ENCODE measurements at places on chromosomes 5 and 9.

DNA sequence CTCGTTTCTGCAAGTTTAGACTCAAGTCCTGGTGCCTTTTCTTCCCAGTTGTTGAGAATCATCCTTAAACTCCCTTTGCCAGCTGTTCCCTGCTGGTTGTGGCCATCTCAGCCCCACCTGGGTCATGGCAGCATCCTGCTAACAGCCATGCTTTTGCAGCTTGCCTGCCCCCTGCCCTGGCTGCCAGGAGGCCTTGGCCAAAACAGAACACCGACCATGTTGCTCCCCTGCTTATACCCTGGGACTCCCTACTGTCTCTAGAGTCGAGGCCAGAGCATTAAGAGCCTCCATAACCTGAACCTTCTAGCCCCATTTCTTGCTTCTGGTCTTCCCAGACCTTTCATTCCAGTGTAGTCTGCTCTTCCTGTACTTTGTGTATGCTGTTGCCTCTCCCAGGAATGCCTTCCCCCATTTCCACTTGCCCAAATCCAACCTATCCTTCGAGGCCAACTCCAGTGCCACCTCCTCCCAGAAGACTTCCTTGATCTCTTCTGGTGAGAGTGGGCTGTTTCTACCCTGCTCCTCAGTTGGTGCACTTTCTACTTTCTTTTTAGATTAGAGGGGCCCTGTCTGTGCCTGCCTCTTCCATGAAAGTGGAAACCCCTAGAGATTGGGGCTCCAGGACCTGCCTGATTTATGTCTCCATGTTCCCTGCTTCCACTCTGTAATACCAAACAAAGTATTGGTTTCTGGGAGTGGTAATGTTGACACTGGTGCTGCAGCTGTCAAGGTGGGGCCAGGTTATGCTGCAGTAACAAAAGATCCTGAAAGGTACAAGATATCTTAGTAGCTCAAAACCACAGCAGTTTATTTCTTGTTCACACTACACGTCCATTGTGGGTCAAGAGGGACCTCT is 88.2 kb downstream of the AMBP start:
- DNase-seq: no peak

GRCh38 chr5:135543485-135544304 is 7.9 kb upstream of the NEUROG1 start:
- DNase-seq: no peak

GRCh38 chr9:109414125-109414785 is 83.9 kb downstream of the PTPN3 start:
- DNase-seq: no peak

- DNase-seq: no peak
These were observed 56.0 kb upstream of the TPD52L3 start for GRCh38 chr9:6272229-6272598.

GRCh38 chr9:133257465-133257956 is 17.5 kb downstream of the ABO start:
- DNase-seq: no peak

- no peak for DNase-seq
These were observed 29.4 kb upstream of the ADAMTS2 start for GRCh38 chr5:179374506-179375235.

DNA sequence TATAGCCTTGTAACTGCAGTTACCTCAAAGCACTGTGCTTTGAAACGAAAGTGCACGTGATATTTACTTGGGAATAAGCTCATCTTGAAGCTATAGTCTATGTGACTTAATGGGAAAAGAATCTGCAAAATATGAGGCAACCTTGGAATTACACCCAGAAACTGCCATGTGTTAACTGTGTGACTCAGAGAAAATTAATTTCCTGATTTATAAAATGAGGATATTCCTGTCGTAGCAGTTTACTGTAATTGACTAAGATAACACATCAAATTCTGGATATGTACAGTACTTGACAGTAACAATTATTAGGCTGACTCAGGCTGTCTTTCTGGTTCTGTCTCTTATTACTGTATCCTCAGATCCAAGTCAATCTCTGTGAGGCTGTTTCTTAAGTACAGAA is 1079.9 kb upstream of the ACO1 start:
- no peak for DNase-seq

- DNase-seq: no peak
These were observed 3.1 kb downstream of the SPACA9 start for GRCh38 chr9:132881826-132882225.

DNA sequence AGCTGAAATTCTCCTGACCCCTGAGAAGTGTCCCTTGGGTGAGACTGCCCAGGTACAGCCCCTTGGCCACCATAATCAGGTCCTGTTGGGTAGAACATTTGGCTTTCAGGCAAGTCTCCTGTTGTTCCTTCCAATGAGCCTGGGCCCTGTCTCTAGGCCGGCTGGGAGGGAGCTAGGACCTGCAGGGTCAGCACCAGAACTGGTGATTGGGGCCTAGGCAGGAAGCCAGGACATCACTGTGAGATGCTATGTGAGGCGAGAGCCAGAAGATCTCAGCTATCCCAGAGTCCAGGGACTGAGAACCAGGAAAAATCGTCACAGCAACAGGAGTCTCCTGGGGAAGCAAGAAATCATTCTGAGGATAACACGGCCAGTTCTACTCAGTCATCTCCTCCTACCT is 51.5 kb downstream of the PCDH1 start:
- DNase-seq: no peak

- no peak for DNase-seq
These were observed 128.3 kb downstream of the SLF1 start for GRCh38 chr5:94746731-94747124.

DNA sequence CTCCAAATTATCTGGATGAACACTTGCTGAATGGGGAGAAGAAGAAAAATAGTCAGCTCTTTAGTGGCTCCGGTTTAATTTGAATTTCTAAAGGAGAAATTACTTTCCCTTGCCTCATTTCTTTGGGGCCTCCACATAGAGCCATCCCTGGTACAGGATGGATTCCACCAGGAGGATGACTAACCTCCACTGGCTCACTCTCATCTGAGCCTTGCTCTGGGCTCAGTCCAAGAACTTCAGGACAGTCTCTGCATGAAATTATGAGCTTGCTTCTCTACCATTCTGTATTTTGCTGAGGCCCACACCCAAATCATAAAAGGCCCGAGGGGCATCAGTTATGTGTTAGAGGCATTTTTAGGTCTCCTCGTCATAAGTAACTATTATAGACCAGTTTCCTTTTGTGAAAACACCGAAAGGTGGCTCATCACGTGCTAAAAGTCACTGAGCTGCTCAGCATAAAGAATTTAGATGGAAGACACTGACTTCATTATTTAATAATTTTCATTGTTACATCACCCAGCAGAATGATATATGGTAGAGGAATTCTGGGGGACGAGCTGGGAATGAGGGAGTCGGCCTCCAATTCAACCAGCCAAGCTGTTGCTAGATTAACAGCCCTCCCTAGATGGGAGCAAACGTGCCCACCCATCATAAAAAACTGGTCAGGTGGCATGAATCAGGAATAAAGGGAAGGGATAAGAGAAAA is 222.1 kb downstream of the TARS1 start:
- DNase-seq: no peak

GRCh38 chr9:97411789-97412625 is at the start of gene TDRD7:
TDRD7 (plus strand) TSS chr9:97412096; CDS start chr9:97428466, 16,370 bp downstream.
- DNase-seq: peak; percentile 93

- no peak for DNase-seq
These were observed 67.6 kb downstream of the ARHGEF28 start for GRCh38 chr5:73693573-73694061.

DNA sequence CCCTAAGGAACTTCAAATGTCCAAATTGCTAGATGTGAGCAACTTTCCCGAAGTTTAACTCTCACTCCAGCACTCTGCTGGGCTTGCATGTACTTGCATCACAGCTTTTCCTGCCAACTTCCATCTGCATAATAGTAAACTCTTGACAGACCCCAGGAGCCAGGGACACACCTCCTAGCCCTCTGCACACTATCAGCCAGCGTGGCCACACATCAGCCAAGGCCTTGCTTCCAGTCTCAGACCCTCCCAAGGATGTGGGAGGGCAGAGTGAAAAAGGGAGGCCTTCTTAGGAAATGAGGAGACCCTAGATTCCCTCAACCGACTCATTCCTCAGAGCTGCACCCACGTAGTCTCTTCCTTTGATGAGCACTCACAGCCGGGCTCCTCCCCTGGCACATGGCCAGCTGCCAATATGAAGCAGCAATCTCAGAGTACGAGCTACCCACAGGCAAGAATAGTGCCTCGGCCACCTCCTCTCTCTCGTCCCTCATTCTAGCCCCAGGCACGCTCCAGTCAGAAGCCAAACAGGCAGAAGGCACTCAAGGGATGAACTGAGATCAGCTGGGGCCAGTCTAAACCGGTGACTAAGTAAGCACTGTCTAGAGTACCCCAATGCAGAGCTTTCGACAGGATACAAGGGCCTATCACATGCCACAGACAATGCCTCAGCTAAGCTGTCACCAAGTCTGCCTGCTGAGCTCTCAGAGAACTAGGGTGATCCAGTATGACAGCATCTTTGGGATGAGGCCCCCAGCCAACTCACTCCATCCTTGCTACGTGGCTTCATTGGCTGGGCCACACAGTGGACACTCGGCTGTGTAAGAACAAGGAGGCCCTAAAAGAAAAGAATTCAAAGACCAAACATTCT is 2.3 kb downstream of the P4HA2 start:
- DNase-seq: no peak

DNA sequence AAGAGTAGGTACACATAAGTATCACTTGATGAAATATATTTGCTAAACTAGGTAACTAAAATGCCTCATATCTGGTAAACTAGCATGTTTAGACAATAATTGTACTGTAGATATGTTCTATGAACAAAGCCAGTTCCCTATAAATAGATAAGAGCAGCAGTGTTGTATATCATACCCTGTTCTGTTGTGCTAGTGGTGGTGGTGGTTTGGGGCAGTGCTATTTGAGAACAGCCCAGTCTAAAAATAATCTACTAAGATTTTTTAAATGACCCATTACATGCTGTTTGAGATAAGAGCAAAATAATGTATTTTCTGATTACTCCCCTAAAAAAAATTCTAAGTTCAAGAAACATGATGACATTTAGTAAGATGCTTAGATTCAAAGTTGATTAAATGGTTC is 829.2 kb upstream of the DMAC1 start:
- DNase-seq: no peak

DNA sequence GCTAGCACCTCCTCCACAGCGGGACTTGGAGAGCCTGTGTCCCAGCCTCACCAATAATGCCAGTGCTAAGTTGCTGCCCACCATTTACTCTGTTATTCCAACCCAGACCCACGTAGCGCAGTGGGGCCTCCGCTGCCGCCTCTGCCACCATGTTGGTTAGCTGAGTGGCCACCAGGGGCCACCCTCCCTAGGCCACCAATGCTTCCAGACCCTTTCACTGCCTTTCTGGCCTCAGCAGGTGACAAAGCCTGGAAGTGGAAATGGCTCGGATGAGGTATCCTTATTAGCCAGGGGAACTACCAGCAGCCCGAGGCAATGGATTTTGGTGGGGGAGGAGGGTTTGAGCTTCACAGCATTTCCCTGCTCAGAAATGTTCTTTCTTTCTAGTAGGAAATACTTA is 110.1 kb downstream of the OSTF1 start:
- DNase-seq: no peak

GRCh38 chr5:167639766-167640165 is 651.7 kb upstream of the WWC1 start:
- DNase-seq: no peak

GRCh38 chr5:97383996-97384395 is 200.9 kb upstream of the RIOK2 start:
- no peak for DNase-seq

DNA sequence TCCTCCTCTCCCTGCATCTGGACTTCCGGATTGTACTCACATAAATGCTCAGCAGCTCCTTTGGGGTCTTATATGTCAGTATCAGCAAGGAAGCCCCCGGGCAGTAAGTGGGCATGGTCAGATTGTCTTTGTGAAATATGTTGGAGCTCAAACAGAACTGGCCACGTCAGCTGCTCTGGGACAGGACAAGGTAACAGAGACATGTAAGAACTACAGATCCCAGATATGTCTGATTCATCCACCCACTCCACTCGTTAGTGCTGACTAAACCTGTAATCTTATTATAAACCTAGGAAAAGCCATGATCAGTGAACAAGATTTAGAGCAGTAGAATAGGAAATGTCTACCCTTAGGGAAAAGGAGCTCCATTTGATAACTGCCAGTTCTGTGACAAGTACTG is 561.8 kb downstream of the CETN3 start:
- DNase-seq: no peak

GRCh38 chr5:44862808-44863207 is 54.1 kb downstream of the MRPS30 start:
- DNase-seq: no peak

- no peak for DNase-seq
These were observed 82.1 kb downstream of the TMEM232 start for GRCh38 chr5:110644357-110644756.

DNA sequence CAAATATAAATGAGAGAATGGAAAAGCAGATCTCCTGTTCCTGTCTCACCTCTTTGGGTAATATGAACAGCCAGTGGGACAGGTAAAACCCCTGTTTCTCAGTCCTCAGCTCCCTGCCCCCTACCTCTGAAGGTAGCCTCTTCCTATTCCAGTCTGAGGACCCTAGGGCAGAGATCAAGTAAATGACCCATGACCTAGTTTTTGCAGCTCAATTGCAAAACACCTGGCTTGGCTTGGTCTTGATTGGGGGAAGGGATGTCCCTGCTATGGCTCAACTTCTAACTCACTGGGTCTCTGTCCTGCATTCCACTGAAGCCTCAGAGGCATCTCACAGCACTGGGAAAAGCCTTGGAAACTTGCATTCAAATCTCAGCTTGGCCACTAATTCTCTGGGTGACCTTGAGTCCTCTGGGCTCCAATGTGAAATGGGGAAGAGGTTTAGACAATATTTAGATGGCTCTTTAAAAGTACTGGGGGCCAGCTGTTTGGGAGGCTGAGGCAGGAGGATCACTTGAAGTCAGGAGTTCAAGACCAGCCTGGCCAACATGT is 1.6 kb upstream of the GALT start:
- no peak for DNase-seq

- no peak for DNase-seq
These were observed 126.1 kb downstream of the NR2F1-AS1 start for GRCh38 chr5:93454896-93455295.

DNA sequence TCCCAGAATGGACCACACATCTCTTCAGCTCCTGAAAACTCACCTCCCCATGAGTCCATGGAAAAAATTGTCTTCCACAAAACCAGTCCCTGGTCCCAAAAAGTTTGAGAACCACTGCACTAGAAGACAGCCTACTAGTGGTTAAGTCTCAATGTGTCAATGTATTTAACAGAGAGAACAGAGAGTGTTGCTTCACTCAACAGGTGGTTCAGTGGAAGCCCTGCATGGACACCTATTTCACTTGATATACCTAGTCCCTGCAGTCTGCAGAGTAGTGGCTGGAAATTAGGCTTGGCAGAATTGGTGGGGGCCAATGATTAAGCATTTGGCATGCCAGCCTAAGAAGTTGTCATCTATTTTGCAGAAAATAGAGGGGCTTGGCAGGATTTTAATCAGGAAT is 23.0 kb downstream of the IL7R start:
- no peak for DNase-seq

GRCh38 chr5:71586052-71586940 is 844 bp upstream of the MCCC2 start:
- peak; percentile 10 for DNase-seq

- DNase-seq: no peak
These were observed 89.4 kb upstream of the SH3PXD2B start for GRCh38 chr5:172543484-172544298.

Data from CD4-positive, alpha-beta T cell treated with Interleukin-15 for 4 hours (primary cell).